ENCODE measurements at places on chromosomes 11 and 22.

- no peak for DNase-seq
These were observed 906 bp downstream of the ARSA start for GRCh38 chr22:50626850-50627641.

- peak; percentile 67 for DNase-seq
These were observed 20.1 kb upstream of the BDNF start for GRCh38 chr11:27720277-27720830.

- DNase-seq = no peak
These were observed 1166.6 kb downstream of the BRD1 start for GRCh38 chr22:48660790-48661740.

- DNase-seq = no peak
These were observed 45.6 kb upstream of the LMO1 start for GRCh38 chr11:8309311-8309710.

GRCh38 chr11:71425860-71426259 is 22.3 kb downstream of the DHCR7 start:
- DNase-seq = no peak

DNA sequence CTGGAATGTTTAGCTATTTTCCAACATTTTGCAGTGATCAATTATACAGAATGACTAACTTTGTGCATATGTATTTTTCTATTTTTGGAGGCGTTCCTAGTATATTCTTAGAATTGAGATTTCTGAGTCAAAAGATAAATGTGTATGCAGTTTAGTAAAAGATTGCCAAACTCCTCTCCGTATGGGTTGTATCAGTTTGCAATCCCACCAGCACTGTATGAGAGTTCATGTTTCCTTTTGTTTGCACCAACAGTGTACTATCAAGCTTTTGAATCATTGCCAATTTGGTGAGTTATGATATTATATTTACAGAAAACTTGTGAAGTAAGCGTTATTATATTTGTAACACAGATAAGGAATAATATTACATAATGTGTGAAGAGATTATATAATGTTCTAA is 658.7 kb downstream of the JRKL start:
- DNase-seq = no peak

DNA sequence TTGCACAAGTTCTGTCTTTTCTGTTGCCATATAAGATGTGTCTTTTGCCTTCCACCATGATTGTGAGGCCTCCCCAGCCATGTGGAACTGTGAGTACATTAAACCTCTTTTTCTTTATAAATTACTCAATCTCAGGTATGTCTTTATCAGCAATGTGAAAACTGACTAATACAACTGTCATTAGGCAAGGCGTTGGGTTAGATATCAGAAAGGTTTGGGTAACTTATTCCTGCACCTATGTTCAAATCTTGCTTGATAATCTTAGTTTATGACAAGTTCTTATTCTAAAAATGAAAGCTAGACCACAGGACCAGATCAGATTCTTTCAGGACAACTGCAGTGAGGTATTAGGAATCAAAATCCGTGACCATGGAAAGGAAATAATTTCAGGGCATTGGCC is 160.6 kb upstream of the BDNF start:
- no peak for DNase-seq

DNA sequence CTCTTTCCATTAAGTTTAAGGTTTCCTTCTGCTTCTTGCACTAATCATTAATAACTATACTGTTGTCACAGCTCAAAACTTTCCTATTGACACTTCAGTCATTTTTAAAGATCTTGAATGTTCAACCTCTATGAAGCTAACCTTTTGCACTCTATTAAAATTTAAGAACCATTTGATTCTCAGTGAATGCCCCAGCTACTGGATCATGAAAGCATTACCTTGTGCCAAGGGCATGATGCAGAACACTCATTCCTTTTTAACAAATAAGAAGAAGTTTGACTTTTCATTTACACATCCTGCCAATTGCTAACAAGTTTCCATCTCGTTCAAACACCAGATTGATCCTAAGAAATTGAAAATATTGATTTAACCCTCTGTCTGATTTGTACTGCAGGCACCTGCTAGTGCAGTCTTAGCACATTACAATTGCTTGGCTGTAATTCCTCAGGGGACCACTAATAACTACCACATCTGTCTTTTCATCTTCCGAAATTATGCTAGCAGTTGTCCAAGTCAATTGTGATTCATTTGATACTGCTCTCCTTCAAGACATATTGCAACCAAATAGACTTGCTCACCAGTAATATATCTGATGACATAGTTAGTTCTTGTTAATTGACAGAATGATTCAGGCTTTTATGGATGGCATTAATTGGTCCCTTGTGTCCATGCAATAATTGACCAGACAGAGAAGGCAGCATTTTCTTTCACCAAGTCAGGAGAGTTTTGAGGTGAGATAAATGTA is 158.4 kb downstream of the TEAD1 start:
- DNase-seq = no peak

DNA sequence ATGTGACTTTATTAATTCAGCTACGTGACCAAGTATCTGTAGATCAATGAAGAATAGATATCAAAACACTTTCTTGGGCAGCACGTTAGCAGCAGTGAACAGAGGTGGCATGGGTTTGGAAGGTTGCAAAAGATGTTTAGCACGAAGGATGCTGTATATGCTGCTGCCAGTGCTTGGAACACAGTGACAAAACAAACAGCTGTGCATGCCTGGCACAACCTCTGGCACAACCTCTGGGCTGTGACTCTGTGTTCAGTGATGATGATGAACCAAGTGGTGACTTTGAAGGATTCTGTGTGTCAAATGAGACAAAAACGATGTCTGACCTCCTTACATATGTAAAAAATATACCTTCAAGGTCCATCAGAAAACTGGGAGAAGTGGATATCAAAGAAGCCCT is 104.7 kb downstream of the TBC1D22A start:
- DNase-seq = no peak

DNA sequence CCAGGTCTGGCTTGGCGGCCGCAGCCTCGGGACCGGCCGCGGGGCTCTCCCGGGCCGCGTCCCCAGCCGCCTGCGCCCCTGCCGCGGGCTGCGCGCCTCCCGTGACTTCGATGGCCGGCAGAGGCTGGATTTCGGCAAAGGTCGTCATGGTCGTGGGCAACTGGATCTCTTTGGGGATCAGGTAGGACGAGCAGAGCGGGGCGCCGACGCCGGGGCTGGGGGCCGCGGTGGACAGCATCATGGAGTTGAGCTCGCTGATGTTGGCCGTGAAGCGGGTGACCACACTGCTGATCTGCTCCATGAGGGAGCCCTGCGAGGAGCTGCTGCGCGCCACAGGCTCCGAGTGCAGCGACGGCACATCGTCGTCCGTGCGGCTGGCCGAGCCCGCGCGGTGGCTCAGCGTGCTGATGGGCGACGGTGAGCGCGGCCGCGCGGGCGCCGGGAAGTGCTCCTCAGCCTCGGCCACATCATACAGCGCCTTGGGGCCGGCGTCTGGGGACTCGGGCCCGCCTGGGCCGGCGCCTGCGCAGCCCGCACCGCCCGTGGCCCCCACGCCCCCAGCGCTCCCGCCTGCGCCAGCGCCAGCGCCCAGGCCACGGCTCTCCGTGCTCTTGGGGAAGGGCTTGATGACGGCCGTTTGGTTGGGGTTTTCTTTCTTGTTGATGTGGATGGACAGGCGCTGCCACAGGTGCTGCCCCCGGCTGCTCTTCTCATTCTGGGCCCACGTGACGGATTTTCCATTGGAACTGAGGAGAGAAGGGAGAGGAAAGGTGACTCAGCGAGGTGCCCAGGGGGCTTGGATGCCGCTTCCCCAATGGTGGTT is 171.4 kb upstream of the CTSC start:
- DNase-seq = peak; percentile 33

DNA sequence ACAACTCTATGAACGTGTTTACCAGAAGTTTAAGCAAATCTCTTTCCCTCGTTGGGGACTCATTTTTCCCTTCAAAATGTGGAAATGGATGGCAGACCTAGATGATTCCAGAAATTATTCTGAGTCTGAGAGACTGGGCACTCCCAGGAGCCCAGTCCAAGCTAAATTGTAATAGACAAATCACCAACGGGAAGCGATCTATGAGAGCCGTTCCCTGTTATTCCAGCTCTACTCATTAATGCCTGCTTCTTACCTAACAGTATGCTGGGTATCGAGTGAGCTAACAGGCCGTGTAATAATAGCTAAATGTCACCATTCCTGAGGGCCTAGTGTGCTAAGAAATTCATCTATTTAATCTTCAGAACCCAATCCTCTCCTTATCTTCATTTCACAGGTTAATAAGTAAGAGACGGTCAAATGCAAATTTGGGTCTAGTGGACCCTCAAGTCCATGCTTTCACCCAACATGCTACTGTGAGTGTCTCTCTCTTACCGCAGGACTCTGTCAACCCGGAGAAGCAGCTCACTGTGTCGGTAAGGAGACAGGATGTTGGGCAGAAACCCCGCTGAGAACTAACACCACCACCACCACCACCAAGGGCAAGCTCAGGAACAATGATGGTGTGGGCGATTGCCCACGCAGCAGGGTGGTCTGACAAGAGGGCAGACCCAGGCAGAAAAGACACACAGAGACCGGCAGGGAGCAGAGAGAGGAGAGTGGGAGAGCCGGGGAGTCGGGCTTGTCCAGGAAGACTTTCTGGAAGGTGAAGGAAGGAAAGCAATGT is 57.1 kb upstream of the TIMP3 start:
- no peak for DNase-seq

DNA sequence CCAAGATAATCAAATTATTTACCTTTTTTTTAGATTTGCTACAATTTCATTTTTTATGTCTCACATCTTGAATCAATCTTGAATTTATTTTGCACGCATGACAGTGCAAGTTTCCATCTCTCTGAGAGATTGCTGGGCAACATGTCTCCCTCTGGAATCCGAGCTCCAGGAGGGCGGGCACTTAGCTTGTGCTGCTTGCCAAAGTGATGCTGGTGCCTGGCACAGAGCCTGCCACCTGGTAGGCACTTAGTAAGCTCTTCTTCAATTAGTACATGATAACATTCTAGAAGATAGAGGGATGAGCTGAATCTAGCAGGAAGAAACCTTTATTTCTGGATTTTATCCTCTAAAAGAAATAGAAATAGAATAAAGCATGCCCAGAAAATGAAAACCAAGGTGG is 27.5 kb upstream of the OR9I1 start:
- DNase-seq = no peak

DNA sequence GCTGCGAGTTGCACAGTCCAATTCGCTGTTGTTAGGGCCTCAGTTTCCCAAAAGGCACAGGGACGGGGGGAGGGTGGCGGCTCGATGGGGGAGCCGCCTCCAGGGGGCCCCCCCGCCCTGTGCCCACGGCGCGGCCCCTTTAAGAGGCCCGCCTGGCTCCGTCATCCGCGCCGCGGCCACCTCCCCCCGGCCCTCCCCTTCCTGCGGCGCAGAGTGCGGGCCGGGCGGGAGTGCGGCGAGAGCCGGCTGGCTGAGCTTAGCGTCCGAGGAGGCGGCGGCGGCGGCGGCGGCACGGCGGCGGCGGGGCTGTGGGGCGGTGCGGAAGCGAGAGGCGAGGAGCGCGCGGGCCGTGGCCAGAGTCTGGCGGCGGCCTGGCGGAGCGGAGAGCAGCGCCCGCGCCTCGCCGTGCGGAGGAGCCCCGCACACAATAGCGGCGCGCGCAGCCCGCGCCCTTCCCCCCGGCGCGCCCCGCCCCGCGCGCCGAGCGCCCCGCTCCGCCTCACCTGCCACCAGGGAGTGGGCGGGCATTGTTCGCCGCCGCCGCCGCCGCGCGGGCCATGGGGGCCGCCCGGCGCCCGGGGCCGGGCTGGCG is at the start of gene BCR:
Gene BCR (plus strand): TSS at position 209 of the 592 bp plus-strand sequence. CDS start 452 bp downstream, outside the sequence.
- DNase-seq = peak; percentile 67

GRCh38 chr22:36417281-36417686 is 29.5 kb upstream of the MYH9 start:
- peak; percentile 79 for DNase-seq

DNA sequence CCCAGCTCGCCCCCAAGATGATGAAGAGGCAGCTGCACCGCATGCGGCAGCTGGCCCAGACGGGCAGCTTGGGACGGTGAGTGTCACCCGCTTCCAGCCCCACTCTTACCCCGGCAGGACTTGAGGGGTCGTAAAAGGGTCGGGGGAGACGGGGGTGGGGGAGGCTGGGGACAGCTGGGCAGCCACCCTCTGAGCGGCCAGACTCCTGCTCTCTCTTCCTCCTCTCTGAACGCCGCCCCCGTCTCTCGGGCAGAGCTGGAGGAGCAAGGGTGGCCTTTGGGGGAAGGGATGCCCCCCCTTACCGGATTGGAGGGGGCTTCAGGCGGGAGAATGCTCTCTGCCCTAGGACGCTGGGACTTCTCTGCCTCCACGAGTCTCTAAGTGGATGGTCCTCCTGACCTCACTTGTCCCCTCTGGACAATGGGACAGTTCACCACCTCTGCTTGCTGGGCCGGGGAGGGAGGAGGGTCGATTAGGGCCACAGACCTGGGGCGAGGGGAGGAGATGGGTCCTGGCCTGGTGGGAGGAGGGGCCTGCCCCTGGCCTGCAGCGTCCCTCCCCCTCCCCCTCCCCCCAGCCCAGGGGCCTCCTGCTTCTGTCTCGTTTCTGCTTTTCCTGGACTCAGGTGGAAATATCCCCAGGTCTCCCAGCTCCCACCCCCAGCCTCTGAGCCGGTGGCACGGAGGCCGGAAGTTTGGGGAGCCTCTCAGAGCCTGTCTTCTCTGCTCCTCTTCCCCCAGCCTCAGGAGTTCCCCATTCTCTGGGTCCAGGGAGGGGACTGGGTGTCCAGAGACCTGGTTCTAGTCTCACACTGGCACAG is 512 bp downstream of the SH3BP1 start:
- no peak for DNase-seq

DNA sequence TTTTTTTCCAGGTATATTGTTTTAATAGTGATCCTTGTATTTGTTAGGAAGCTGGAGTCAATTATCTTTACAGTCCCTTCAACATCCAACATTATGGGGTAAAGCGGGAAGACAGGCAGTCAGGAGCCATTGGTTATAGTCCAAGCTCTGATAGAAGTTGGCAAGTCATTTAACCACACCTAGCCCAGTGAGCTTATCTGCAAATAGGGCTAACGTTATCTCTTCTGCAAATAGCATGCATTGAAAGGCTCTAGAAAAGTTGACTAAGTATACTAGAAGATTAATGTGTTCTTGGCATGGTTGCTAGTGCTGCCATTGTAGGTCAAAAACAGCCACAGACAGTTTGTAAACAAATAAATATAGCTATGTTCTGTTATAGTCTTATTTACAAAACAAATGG is 520.7 kb downstream of the OPCML start:
- no peak for DNase-seq

- no peak for DNase-seq
These were observed 42.5 kb downstream of the CABIN1 start for GRCh38 chr22:24053481-24054226.

GRCh38 chr11:5666402-5666793 is 18.5 kb downstream of the TRIM5 start:
- no peak for DNase-seq

DNA sequence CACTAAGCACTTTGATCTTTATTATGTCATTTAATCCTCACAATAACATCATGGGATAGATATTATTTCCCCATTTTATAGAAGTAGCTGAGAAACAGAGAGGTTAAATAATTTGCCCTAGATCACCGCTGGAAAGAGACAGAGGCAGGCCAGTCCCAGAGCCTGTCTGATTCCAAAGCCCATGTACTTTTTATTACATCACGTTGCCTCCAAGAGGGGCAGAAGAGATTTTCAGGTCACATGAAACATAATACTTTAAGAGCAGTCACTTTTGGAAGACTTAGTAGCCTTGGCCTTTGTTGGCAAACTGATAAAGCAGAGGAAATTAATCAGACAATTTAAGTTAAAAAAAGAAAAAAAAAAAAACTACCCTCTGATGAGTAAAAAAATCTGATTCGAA is 200.2 kb upstream of the ARHGAP20 start:
- no peak for DNase-seq

Measured in cardiac fibroblast (primary cell).